A549 treated with CpdA at 1 μM for 4 hours (cell line): ENCODE measurements at places on chromosomes 2 and 18. TPM values are rescaled to one million over a fixed set of nuclear protein-coding genes. Genes with fewer than 3 reads are reported as not detected.

The GNAL gene
- 4.6 to 8.6 TPM (median 4.9 TPM) in 5 replicates for total RNA-seq

The MRPL44 gene
- total RNA-seq: 45.5 to 51.0 TPM (median 48.1 TPM) in 5 replicates

The ARHGAP25 gene
- total RNA-seq: 0.12 to 0.39 TPM (median 0.21 TPM) in 4 of 5 replicates, not detected in the other

The ELOA2 gene
- not detected in 5 replicates for total RNA-seq

The LONRF2 gene
- total RNA-seq: 3.0 to 4.1 TPM (median 3.8 TPM) in 5 replicates

The IFIH1 gene
- total RNA-seq: 0.95 to 1.9 TPM (median 1.3 TPM) in 5 replicates

The C2orf78 gene
- not detected in 5 replicates for total RNA-seq

The LIMS4 gene
- 0.56 to 0.88 TPM (median 0.74 TPM) in 5 replicates for total RNA-seq

The TMEM163 gene
- 0.07 to 0.12 TPM (median 0.07 TPM) in 3 of 5 replicates, not detected in the others for total RNA-seq

The GFPT1 gene
- total RNA-seq: 23.5 to 32.4 TPM (median 26.5 TPM) in 5 replicates

The GAL3ST2 gene
- 0.24 to 0.44 TPM (median 0.34 TPM) in 4 of 5 replicates, not detected in the other for total RNA-seq

The SGPP2 gene
- total RNA-seq: 0.16 to 0.26 TPM (median 0.21 TPM) in 5 replicates

The ARHGAP28 gene
- total RNA-seq: 0.03 to 0.11 TPM in 2 of 5 replicates, not detected in the others

The PLCL1 gene
- not detected in 5 replicates for total RNA-seq

The C2orf72 gene
- total RNA-seq: 4.5 to 7.6 TPM (median 6.1 TPM) in 5 replicates

The RFTN2 gene
- total RNA-seq: not detected in 5 replicates

The LRRTM4 gene
- total RNA-seq: not detected in 5 replicates

The ZNF396 gene
- total RNA-seq: 0.56 to 1.0 TPM (median 0.69 TPM) in 5 replicates

The TDRD15 gene
- total RNA-seq: not detected in 5 replicates

The IHH gene
- total RNA-seq: 0.09 to 0.21 TPM (median 0.13 TPM) in 4 of 5 replicates, not detected in the other

The SCN1A gene
- not detected in 5 replicates for total RNA-seq

The STAM2 gene
- total RNA-seq: 7.6 to 11.9 TPM (median 9.9 TPM) in 5 replicates

The COL3A1 gene
- 0.09 to 0.28 TPM (median 0.25 TPM) in 5 replicates for total RNA-seq

The CXCR2 gene
- total RNA-seq: not detected in 5 replicates

The LDLRAD4 gene
- total RNA-seq: 1.6 to 2.7 TPM (median 1.7 TPM) in 5 replicates

The TNS1 gene
- 4.9 to 12.8 TPM (median 9.2 TPM) in 5 replicates for total RNA-seq

The PTPN4 gene
- total RNA-seq: 16.2 to 33.2 TPM (median 17.6 TPM) in 5 replicates

The SDC1 gene
- 161 to 205 TPM (median 186 TPM) in 5 replicates for total RNA-seq

The HK2 gene
- total RNA-seq: 1.0 to 2.1 TPM (median 1.1 TPM) in 5 replicates

The SLC4A5 gene
- 0.14 to 0.40 TPM (median 0.21 TPM) in 5 replicates for total RNA-seq

The IL1RL1 gene
- 0.72 to 1.9 TPM (median 1.3 TPM) in 5 replicates for total RNA-seq

The AGXT gene
- total RNA-seq: 0.05 TPM in 1 of 5 replicates, not detected in the others

The EIF5B gene
- total RNA-seq: 56.9 to 83.3 TPM (median 64.4 TPM) in 5 replicates

The SCN9A gene
- total RNA-seq: 2.8 to 6.1 TPM (median 5.1 TPM) in 5 replicates

The RGPD3 gene
- total RNA-seq: 0.15 to 0.22 TPM (median 0.19 TPM) in 5 replicates

The QPCT gene
- total RNA-seq: 16.4 to 20.3 TPM (median 17.8 TPM) in 5 replicates

The KRTCAP3 gene
- total RNA-seq: 0.37 to 1.5 TPM (median 0.70 TPM) in 5 replicates

The WDR75 gene
- 39.2 to 46.3 TPM (median 41.8 TPM) in 5 replicates for total RNA-seq

The POTEC gene
- total RNA-seq: not detected in 5 replicates

The CNTNAP5 gene
- total RNA-seq: not detected in 5 replicates

The HOXD13 gene
- total RNA-seq: 0.16 to 0.34 TPM (median 0.30 TPM) in 5 replicates

The COLEC11 gene
- total RNA-seq: 0.22 to 0.84 TPM (median 0.56 TPM) in 5 replicates
